ENCODE measurements at places on chromosomes 11 and 22.

DNA sequence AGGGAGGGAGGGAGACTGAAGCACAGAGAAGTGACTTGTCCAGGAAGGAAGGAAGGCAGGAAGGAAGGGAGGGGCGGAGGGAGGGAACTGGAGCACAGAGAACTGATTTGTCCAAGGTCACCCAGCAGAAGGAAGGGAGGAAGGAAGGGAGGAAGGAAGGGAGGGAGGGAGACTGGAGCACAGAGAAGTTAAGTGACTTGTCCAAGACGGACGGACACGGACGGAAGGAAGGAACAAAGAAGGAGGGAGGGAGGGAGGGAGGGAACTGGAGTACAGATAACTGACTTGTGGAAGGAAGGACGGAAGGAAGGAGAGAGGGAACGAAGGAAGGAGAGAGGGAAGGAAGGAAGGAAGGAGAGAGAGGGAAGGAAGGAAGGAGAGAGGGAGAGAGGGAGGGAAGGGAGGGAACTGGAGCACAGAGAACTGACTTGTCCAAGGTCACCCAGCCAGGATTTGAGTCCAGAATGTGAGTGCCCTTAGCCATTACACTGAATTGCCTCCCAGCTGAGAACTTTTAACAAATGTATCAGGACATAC is 1.5 kb downstream of the SLC35F2 start:
- no peak for DNase-seq

DNA sequence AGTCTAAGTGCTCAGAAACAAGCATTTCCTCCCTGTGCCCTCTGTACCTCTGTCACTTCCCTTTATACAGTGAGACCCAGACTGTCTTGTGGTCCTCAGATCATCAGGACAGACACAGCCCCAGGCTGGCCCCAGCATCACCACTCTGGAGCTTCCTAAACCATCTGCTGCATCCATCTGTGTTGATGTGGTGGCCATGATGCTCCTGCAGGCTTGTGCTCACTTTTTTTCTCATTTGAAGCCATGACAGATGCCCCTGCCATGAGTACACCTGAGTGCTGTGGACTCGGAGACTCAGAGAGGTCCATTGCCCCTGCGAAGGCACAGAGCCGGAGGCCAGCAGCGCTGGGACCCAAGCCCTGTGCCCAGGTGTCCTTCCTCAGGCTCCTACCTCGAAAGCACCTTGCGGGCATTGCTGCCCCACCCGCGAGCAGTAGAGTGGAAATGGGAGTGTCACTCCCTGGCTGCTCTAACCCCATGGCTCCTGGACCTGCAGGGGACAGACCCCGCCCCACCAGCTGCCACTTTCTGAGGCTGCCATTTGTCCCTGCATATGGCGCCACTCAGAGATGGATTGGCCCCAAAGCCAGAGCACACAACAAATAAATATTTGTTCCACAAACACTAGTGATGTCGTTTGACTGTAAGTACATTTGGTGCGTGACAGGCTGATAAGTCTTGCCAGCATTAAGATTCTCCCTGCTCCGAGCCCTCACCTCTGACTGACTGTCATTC is 593.5 kb downstream of the TBC1D22A start:
- no peak for DNase-seq

DNA sequence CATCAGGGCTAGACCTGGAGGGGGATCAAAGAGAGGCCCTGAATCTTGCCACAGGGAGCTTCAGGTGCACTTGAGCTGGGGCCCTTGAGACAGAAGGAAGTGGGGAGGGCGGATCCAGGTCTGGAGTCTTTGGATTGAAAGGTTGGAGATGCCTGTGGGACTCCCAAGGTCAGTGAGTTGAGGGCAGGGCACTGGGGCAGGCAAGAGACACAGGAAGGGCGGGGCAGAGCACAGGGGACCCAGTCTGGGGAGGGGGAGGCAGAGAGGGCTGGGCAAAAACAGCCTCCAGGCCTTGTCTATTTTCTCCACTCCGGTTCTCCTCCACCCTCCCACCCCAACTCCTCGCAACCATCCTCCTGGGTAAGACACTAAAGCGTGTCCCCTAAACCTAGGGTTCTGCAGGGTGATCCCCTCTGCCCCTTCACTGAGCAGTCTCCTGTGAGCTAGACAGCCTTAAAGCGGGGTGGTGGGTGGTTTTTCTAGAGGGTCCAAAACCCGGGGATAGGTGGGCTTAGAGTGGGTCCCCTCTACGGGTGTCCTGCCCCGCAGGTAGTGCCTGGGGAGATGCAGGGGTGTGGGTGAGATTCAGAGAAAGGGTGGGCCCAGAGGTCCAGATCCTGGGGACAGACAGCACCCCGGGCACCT is 38.6 kb upstream of the CELSR1 start:
- DNase-seq, result no peak

GRCh38 chr11:69101115-69101791 is 52.5 kb downstream of the TPCN2 start:
- DNase-seq, result peak; percentile 56

DNA sequence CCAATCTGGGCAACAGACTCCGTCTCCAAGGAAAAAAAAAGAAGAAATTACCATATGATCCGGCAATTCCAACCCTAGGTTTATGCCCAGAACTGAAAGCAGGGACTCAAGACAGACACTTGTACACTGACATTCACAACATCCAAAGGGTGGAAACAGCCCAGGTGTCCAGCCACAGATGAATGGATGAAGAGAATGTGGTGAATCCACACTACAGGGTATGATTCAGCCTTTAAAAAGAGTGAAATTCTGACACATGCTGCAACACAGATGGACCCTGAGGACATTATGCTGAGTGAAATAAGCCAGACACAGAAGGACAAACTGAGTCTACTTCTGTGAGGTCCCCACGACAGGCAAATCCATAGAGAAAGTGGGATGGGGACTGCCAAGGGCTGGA is 43.9 kb downstream of the SGSM3 start:
- no peak for DNase-seq

GRCh38 chr22:19814428-19814827 is 40.2 kb downstream of the GNB1L start:
- no peak for DNase-seq

DNA sequence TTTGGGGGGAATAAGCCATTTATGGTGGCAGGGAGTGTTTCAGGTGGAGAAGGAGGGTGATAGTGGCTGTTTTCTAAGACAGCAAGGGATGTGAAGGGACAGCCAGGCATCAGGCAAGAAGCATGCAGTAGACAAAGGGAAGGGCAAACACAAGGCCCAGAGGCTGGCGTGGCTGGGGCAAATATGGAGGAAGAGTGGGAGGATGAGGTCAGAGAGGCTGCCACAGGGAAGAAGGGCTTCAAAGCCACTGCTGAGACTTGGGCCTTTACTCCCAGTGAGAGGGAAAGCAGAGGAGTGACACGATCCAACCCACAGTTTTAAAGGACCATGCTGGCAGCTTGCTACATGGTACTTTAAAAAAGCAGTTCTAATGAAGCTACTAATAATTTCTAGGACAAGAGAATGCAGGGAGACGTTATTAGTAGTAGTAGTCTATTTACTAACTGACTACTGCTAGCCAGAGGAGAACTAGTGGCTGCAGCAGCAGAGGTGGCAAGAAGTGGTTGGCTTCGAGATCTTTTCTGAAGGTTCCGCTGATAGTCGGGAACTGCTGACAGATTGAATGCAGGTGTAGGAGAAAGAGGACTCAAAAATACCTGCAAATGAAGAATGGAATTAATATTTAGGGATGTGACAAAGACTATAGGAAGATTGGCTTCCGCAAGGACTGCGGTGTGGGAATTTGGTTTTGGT is 13.7 kb downstream of the KMT5B start:
- DNase-seq, result no peak

DNA sequence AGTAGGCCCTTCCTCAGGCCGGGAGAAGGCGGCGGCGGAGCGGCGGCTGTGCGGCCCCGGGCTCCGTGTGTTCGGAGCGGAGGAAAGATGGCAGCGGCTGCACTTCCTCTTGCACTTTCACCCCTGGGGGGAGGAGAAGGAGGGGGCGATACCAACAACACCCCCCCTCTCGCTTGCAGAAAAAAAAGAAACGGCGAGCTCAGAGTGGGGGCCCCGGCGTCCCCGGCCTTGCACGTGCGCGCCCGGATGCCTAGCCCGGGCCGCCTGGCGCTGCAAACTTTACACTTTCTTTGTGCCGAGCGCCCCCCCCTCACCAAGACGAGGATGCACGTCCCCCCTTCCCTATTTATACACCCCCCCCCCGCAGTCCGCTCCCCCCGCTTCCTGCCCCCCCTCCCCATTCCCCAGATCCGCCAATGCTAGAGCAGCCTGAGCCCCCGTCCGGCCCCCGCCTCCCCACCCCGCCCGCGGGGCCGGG is at the start of gene PATZ1:
Gene PATZ1 (minus strand): TSS at position 92 of the 478 bp plus-strand sequence. CDS start 744 bp downstream, outside the sequence.
- peak; percentile 78 for DNase-seq

Data from Peyer's patch (tissue), 4 donors.